ENCODE measurements at places on chromosomes 2 and 18. TPM values are rescaled to one million over a fixed set of nuclear protein-coding genes. Genes with fewer than 3 reads are reported as not detected.

- H3K4me1 ChIP-seq = no peaks in the 10 kb centered on the region
- H3K27me3 ChIP-seq = no peaks in the 10 kb centered on the region
- no peaks in the 10 kb centered on the region for H3K36me3 ChIP-seq
- no peak for DNase-seq
These were observed 93.2 kb downstream of the MIB1 start for GRCh38 chr18:21833604-21834298.

DNA sequence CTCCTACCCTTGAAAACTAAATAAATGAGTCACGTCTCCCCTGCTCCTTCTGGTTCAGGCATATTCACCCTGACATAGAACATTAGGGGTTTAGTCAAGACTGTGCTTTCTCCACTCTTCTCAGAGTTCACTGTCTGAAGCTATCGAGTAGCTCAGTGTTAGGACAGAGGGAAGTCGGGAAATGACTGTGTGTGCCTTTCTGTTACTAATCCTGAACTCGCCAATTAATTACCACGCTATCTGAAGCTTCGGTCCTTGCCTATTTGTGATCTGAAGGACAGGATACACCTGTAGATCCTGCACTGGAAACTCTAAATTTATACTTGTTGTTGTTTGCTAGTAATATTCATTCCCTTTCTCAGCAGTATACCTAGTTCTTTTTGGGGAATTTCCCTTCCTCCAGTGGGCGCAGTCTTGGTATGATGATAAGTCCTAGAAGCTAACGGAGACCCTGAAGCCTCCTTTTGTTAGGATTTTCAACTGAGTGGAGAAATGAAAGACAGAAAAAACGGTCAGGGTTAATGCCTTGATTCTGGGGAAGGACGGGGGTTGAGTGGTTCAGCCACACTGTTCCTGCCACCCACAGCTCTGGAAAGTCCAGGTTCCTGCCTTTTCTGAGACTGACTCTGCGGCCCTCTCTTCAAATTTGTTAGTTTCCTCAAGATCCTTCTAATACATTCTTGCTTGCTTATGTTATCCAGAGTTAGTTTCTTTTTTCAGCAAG is 218.0 kb downstream of the DLGAP1 start:
- no peak overlapping the region for H3K27ac ChIP-seq
- H3K4me3 ChIP-seq = no peak overlapping the region
- H3K4me1 ChIP-seq = no peaks in the 10 kb centered on the region
- H3K36me3 ChIP-seq = no peaks in the 10 kb centered on the region

- H3K4me3 ChIP-seq = no peak overlapping the region
- no peaks in the 10 kb centered on the region for H3K4me1 ChIP-seq
- H3K27ac ChIP-seq = no peak overlapping the region
- no peak for DNase-seq
- H3K27me3 ChIP-seq = no peaks in the 10 kb centered on the region
These were observed 80.9 kb downstream of the MGAT5 start for GRCh38 chr2:134334542-134335353.

SPRED2 gene
- 23.7 TPM for total RNA-seq

- no peaks in the 10 kb centered on the region for H3K27me3 ChIP-seq
- no peak overlapping the region for H3K4me3 ChIP-seq
These were observed 133.1 kb upstream of the CCDC195 start for GRCh38 chr2:224849264-224849663.

GRCh38 chr2:126752876-126753275 is 96.9 kb downstream of the GYPC start:
- no peaks in the 10 kb centered on the region for H3K27me3 ChIP-seq
- no peak overlapping the region for H3K4me3 ChIP-seq
- H3K27ac ChIP-seq = no peak overlapping the region
- H3K36me3 ChIP-seq = no peaks in the 10 kb centered on the region
- no peaks in the 10 kb centered on the region for H3K4me1 ChIP-seq

PLB1 gene
- total RNA-seq = 7.4 TPM

CROCC2 gene
- not detected for total RNA-seq

DNA sequence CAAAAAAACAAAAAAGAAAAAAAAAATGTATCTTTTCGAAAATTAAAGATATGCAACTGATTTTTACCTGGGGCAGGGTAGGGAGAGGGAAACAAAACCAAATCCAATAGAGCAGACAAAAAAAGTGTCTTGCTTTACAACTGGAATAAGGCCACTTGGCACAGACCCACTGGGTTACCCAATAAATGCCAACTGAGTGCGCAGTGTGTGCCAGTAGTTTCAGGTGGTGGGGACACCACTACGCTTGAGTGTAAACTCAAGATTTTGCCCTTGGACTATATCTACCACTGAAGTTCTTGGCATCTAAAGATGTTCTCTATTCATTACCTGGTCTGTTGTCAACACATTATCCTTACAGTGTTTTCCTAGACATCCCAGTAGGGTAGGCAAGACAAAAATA is 16.3 kb downstream of the VPS4B start:
- H3K4me1 ChIP-seq = peaks cover 5% of the 10 kb centered on the region
- no peak overlapping the region for H3K27ac ChIP-seq
- DNase-seq = peak; percentile 79
- no peak overlapping the region for H3K4me3 ChIP-seq
- H3K27me3 ChIP-seq = no peaks in the 10 kb centered on the region

GRCh38 chr2:70024284-70024683 is 62.9 kb upstream of the ASPRV1 start:
- H3K36me3 ChIP-seq = no peaks in the 10 kb centered on the region
- H3K4me1 ChIP-seq = no peaks in the 10 kb centered on the region
- no peaks in the 10 kb centered on the region for H3K27me3 ChIP-seq
- H3K4me3 ChIP-seq = no peak overlapping the region
- peak; percentile 14 for DNase-seq
- H3K27ac ChIP-seq = no peak overlapping the region

CD207 gene
- 0.28 TPM for total RNA-seq

ASPRV1 gene
- 2.6 TPM for total RNA-seq

DNA sequence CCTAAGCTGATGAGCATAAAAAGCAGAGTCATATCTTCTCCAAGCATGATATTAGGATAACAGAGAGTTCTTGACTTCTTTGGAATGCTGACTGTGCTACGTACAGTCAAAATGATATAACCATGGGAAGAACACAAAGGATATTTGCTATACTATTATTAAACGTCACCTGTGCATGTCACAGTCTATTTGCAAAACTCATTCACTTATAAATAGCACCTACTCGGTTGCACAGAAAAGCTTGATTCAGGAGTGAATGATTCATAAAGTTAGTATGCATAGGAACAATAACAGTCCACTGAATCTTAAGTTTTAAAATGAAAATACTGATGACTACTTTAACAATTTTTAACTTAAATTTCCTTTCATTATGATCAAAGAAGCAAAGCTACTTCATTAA is 83.3 kb downstream of the SP3 start:
- H3K36me3 ChIP-seq = no peaks in the 10 kb centered on the region
- H3K4me1 ChIP-seq = no peaks in the 10 kb centered on the region
- no peaks in the 10 kb centered on the region for H3K27me3 ChIP-seq
- H3K4me3 ChIP-seq = no peak overlapping the region
